ENCODE measurements at places on chromosomes 12 and 14. TPM values are rescaled to one million over a fixed set of nuclear protein-coding genes. Genes with fewer than 3 reads are reported as not detected.

Gene OR11H7
- total RNA-seq: not detected

GRCh38 chr14:55545779-55546178 lies 34.2 kb upstream of the KTN1 start:
- no peak for DNase-seq

DNA sequence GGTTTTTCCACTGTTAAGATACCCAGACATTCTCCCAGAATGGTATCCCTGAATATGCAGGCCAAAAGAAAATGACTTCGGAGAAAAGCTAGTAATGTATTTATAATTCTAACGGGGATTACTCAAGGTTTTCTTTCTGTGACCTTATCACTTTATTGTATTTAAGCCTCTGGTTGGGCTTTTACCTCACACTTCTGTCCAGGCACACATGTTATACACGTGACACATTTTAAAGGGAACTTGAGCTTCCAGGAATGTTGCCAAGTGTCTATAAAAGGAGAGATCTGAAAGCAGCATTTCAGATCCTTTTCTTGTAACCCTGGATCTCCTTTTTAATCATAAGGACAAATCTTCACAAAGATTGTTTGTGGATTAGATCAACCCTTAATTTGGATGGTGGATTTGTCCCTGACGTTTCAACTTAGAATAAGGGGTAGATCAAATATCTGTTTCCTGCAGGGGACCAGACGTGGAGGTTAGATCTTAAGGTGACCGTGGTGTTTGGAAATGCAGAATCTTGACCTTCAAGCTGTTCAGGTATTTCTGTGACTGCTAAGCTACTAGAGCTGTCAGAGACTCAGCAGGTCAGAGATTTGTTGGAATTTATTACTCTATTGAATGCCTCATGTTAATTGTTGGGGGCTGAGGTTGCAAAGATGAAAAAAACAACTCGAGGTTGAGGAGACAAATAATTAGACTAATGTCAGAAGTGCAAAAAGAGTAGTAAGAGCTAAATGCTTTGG lies 1.5 kb downstream of the CIPC start:
- DNase-seq: no peak

DNA sequence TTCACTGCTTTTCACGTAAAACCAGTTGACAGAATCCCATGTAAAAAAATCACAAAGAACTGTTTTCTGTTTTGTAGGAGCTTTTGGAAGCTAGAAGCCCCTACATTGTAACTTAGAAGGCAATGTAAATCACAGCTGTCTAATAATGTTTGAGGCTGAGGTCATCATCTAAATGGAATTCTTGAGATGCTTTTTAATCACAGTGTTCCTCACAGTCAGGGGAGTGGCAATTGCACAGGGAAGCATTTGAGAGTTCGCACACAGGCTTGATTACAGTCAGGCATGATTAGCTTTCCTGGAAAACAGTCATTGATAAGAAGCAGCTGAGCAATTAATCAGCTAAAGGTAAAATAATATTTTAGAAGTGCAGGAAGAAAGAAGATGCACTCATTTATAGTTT lies 2.9 kb downstream of the SLC17A8 start:
- DNase-seq: no peak

Data from NCI-H460 (cell line).